Stimulated activated CD8-positive, alpha-beta memory T cell treated with anti-CD3 and anti-CD28 coated beads, Interleukin-4, amount 100 ng/mL, for 4 hours (primary cell): ENCODE measurements at places on chromosomes 3 and 15.

- DNase-seq = no peak
Observed at GRCh38 chr3:20394243-20394642, 208.2 kb upstream of the SGO1 start.

DNA sequence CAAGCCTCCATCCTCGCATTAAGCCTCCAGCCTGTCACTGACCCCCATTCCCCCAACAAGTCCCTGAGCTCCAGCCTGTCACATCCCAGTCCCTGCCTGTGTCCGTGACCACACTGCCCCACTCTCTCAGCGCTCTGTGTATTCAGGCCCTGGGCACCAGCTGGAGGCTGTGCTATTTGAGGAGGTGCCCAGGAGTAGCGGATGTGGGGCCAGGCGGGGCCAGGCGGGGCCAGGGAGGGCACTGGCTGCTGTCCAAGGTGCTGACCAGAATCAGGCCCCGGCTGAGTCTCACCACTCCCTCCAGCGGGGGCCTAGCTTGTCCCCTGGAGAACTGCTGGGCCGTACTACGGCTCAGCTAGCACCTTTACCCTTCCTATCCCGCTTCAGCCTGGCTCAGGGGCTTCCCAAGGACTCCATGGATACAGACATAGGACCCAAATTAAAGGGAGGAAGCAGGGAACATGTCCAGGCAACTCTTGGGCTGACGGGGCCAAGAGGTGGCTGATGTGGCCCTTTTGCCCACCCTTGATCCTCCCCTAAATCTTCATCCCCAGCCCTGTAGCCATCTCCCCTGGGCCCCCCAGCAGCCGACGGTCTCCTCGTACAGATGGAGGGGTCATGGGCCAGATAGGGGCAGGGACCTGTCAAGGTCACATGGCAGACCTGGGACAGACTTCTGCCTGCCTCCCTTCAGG, 1.1 kb downstream of the HHATL start:
- no peak for DNase-seq

DNA sequence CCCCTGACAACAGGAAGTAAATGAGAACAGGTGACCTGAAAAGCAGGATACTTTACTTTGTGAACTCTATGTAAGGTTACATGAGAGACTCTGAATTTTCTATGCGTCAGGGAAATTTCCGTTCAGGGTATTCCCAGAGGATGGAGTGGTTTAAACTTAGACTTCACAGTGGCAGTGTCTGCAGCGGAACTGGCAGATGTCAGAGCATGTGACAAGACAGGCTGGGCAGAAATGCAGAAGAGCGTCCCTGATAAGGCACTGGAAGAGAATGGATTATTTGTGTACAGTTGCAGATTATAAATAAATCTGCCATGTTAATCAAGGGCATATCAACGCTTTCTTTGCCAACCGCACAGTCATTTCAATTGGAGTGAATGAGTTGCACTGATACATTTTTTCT, 598.4 kb upstream of the ZNF717 start:
- no peak for DNase-seq

DNA sequence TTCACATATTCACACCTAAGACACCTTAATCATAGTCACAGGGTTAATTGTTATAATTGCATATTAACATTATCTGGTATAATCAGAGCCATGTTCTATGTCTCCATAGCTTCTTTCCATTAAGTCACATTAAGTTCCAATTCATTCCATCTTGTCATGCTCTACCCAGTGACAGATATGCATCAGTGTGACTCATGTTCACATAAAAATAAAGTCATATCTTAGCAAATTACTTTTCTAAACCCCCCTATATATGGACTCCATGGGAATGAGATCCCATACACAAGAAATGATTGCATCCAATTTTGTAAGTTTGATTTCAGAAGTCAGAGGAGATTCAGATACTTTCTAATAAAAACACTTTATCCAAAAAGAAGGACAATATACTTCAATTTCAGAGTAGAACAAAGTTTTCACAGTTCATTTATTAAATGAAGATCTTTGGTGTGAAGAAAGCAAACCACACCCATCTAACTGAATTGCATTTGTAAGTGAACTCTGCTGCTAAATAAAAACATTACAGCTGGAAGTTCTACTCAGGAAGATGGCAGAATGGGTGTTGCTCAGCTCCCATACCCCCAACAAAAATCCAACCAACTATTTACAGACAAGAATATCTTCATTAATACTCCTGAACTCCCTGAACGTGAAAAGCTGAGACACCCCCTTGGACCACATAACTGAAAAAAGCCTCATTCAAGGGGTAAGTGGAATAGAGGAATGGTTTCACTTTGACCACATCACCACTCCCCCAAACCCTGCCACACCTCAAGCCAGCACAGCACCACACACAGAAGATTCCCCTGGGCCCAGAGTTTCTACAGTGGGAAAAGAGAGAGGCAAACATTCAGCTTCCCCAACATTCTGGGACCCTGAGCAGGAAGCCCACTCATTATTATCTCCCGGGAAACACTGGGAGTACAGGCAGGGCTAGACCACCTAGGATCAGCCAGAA, 27.6 kb downstream of the THBS1 start:
- no peak for DNase-seq

DNA sequence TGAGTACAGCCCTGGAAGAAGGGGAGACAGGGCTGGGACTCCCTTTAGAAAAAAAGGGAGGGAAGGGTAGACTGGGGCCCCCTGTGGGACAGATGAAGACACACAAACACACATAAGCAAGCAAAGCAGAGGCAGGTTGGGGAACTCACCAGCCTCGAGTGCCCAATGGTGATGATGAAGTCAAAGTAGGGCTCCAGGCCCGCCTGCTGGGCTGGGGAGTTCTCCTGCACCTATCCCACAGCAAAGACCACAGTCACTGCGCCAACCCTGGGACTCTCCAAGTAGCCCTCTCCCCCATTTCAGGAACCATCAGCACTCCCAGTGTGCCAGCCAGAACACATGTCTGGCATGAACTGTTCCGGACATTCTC, 4.1 kb downstream of the GORASP1 start:
- DNase-seq = no peak

GRCh38 chr3:98026425-98027084, 8.6 kb downstream of the GABRR3 start:
- DNase-seq = no peak

- DNase-seq = no peak
Observed at GRCh38 chr15:56736881-56737707, 3.8 kb upstream of the ZNF280D start.

- no peak for DNase-seq
Observed at GRCh38 chr3:152550284-152550683, 281.6 kb downstream of the MBNL1 start.

DNA sequence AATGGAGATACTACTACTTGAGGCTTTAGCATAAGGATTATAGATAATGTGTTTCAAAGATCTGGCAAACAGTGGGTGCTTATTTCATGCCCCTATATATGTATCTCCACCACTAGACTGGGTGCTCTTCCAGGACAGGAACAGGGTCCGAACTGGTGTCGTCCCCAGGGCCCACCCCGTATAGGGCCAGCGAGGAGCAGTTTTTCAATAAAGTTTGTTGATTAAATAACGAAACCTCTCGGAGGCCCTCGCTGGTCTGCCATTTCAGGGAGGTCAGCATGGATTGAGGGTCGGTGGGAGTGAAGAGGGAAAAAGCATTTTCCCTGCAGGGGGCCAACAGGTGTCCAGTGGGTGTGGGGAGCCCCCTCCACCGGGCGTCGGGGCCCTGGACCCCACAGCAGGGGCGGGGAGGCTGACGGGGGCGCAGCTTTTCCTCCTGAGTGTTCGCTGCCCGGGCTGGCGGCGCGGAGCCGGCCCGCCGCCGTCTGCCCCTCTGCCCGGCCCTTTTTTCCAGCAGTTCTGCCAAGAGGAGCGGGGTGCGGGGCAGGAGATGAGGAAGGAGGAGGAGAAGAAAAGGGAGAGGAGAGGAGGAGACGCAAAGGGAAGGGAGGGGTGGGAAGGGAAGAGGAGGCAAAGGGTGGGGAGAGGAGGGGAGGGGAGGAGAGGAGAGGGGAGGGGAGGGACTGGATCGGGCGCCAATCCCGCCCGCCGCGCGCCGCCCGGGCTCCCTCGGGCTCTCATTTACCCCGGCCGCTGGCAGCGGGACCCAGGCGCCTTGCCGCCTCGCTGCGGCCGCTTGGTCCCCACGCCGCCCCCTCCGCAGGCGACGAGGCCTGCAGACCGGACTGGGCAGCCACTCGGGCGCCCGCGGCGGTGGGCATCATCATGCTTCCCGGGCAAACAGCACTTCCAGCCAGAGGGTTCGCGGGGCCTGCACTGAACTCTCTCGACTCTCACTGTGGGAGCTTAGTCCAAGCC, 66.3 kb downstream of the ISG20 start:
- DNase-seq = no peak

GRCh38 chr15:82699726-82700125, 9.9 kb downstream of the AP3B2 start:
- no peak for DNase-seq
